ENCODE measurements at places on chromosomes 6 and 20.

GRCh38 chr20:40506537-40506939 lies 182.5 kb downstream of the MAFB start:
- DNase-seq: no peak

DNA sequence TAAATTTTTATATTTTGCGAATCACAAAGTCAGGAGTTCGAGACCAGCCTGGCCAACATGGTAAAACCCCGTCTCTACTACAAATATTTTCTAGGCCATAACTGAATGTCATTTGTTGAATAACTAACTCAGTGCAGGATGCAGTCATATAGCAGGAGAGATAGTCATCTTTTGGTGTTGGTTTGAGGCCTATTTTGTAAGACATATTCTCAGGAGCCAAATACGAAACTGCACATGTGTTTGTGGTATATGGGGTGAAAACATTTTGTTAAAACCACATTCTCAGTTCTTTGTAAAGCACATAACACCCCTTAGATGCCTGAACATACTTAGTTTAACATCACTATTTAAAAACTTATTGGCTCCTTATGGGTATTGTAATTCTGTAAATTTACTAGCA lies 4.7 kb upstream of the ENPP5 start:
- DNase-seq: no peak

DNA sequence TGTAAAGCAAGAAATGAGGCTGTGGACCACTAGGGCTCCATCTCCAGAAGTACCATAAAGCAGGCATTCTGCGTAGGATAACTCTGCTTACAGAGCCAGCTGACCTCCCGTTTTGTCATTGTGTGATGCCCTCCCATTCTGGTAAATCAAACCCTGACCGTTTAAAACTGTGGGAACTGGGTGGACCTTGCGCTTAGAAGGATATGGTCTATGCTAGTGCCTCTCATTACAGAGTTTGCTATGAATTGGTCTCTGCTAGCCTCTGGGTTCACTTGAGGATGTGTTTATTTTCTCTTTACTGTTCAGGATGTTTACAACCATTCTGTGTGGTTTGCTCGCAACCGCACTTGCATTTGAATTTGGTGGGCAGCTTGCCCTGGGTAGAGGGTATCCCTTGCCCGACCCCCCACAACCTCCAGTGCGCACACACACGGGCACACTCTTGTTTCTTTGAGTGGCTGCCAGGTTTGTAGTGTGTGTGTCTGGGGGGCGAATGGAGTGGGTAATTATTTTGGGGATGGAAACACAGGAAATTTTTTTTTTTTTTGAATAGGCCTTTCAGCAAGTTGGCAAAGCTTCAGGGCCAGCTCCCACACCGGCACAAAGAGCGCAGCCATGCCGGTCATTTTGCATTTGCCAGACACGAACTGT lies 198.3 kb downstream of the JARID2 start:
- DNase-seq: peak; percentile 65

- DNase-seq: no peak
Observed at GRCh38 chr20:44009679-44009992, 95.0 kb downstream of the TOX2 start.

- DNase-seq: no peak
Observed at GRCh38 chr6:138640028-138640427, 133.5 kb upstream of the CCDC28A start.

DNA sequence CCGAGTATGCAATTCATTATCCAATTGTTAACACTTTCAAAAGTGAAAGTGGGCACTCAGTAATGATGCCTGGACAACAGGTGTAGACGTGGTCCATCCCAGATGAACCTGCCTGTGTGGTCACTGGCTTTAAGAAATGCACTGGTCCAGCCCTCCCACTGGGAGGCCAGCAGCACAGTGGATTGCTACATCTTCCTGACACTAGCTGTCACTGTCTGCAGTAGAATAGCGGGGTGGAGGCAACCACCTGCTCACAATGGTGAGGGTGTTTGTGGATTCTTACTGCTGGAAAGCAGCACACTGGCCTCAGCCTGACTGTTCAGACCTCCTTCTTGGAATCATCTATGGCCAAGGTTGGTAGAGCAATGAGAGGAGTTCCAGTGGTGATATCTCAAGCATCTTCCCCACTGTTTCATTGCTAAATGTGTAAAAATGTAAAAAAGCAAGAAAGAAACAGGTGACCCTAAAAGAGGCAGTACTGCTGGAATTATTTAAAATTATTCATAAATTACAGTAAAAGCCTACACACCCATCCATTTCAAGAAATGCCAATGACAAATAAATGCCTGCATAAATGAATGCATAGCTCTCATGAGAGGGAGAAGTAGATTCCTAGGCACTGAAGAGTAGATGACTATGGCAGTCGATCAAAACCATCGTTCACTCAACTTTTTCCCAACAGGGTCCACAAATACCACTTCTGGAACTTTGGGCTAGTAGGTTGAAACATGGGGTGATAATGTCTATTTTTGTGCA lies 228.0 kb upstream of the PLN start:
- peak; percentile 73 for DNase-seq

DNA sequence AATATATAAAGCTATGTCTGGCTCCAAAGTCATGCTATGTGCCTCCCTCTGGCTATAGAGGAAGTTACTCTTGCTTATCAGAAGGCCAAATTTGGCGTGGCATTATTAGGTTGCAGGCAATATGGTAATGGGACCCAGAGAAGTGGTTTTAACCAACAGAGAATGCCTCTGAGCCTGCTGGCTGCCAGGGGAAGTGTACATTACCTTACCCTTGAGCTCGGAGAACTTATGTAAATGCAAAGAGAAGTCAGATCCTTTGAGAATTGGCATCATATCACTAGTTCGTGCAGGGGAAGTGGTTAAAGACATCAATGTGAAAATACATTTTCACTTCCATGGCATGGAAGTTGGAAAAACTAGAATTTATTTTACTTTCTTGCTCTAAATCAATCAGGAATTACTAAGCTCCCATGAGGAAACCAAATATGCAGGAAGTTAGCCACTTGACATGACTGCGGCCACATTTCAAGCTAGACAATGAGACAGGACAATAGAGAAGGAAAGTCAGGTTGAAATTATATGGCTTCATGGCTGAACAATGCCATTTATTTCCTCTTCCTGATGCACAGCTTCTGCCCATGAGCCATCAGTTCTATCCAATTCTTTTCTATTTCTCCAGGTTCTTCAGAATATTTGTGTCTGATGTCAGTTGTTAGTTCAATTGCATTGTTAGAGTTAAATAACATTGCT lies 134.0 kb upstream of the PHACTR1 start:
- DNase-seq: no peak

DNA sequence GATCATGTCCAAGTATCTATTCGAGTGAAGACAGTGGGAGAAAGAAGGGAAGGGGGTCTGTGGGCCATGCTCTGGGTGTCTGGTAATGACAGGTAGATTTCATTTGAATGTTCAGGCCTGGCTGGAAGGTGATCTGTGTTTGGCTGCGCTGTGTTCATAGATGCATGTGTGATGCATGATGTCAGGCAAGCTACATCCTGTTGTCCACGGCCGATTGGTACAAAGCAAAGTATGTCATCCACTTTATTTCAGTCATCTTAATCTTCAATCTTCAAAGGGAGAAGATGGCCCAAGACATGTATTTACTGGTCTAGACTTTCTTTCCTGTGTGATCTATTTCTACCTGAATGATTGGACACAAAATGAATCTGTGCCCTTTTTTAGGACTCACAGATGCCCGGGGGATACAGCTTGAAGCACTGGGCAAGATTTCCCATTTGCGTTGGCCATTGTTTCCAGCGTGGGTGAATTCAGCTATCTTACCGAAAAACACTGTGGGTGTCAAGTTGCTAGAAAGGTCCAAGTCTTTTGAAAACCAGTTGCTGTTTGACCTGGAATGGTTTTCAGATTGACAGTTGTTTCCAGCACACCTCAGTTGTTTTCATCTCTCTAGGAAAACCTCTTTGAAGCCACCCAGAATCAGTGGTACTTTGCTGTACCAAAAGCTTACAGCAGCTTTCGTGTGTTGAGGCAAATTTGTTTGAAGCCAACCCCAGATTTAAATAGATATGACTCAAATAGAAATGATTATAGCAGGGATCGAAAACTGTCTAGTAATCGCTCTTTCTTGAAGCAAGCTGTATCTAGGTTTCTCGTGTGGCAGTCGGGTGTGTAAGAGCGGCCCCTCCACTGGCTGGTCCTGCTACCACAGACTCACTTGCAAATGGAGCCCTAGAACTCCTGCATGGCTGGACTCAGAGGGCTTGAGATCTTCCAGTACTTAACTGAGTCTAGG lies 27.2 kb downstream of the DUSP22 start:
- DNase-seq: no peak

- DNase-seq: no peak
Observed at GRCh38 chr6:43097502-43097901, 21.4 kb downstream of the PTK7 start.

DNA sequence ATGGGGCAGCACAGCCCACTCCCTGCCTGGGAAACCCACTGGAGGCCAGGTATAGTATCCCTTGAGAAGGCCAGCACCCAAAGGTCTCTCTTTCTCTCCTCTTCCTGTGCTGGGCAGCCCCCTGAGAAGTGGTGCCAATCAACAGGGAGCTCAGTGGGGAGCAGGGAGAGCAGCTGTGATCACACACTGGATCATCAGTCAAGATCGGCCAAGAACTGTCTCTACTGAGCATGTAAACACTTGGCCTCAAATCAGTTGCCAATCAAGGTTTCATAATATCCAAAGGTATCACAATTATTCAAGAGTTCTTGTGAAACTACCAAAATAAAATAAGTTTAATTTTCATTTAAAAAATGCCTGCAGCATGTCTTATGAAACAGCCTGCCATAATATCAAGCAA lies 18.8 kb downstream of the MRPL14 start:
- no peak for DNase-seq

GRCh38 chr20:54340667-54341081 lies 132.8 kb downstream of the PFDN4 start:
- no peak for DNase-seq

GRCh38 chr6:116326181-116326671 lies 44.5 kb upstream of the DSE start:
- no peak for DNase-seq

DNA sequence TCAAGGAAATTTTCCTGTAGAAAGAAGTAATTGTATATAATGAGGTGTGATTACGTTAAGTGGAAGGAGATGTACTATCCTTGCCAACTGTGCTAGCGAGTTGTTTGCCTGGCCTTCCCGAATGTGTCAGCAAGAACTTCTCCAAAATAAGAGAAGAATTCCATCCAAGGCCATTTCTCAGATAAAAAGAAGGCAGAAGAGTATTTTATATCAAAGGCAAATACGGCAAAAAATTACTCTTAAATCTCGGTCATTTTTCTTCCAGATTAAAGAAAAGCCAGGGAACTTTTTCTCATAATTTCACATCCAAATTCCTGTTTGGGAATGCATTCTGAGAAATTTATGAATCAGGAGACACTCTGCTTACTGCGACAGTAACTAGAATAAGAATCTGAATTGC lies 290.6 kb downstream of the CBLN4 start:
- no peak for DNase-seq

- no peak for DNase-seq
Observed at GRCh38 chr6:54011277-54011648, 100.0 kb upstream of the MLIP start.

GRCh38 chr20:50215101-50215690 lies 24.6 kb downstream of the CEBPB start:
- DNase-seq: no peak

GRCh38 chr6:157274471-157275226 lies 48.7 kb downstream of the TMEM242 start:
- DNase-seq: peak; percentile 70

DNA sequence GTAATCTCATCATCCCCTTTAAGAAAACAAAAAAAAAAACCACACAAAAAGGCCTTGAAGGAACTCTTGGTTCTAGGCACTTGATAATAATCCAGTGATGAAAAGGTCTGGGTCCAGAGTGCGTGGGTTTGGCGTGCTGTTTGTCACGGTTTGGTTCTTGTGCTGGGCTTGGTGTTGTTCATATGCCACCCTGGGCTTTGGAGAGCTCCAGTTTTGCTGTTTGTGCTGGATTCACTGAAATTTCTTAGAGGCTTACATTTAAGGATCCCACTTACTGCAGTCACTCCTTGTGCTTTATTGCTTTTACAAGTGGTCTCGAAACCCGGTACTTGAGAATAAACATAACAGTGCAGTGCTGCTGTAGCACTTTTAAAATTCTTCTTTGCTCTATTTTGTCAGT lies 68.8 kb upstream of the XRN2 start:
- DNase-seq: no peak

GRCh38 chr20:25039697-25040437 lies 18.1 kb downstream of the ACSS1 start:
- DNase-seq: peak; percentile 41

DNA sequence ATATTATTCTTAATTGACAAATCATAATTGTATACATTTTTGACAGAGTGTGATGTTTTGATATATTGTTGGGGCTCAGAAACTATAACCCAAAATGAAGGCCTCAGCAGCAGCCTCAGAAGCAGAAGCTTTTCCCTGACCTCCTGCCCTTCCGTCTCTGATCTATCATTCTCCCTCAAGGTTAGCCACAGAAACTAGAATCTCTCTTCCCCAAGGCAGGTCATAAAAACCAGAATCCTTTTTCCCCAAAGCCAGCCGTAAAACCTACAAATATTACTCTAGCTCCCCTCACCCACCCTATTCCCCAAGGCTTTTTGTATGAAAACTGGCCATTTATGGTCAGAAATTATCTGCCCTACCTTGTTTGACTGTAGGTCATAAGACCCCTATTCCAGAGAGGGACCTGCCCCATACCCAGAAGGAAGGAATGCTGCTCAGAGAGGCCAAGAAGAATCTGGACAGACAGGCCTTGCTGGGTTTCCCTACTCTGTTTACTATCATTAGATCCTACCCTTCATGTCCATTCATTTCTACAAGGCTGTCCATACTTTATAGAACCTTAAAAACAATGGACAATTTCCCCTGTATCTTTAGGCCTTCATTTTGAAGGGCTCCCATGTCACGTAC lies 14.5 kb downstream of the OR2B2 start:
- DNase-seq: no peak

DNA sequence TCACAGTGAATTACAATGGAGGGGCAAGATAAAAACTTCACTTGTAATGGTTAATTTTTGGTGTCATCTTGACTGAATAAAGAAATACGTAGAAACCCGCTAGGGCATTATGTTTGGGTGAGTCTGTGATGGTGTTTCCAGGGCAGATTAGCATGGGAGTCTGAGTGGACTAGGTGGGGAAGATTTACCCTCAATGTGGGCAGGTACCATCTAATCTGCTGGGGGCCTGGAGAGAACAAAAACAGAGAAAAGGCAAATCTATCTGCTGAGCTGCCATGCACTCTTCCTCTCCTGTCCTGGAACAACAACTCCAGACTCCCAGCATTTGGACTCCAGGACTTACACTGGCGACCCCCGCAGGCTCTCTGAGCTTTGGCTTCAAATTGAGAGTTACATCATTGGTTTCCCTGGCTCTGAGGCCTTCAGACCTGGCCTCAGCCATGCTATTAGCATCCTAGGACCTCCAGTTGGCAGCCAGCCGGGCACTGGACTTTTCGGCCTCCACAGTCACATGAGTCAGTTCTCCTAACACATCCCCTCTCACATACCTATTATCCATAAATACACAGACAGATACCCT lies 19.7 kb downstream of the NINL start:
- DNase-seq: no peak

GRCh38 chr6:68776354-68776753 lies 141.3 kb downstream of the ADGRB3 start:
- peak; percentile 13 for DNase-seq

Measured in NCI-H1092 treated with DMSO at 0.1 percent for 48 hours (cell line).